ENCODE measurements at places on chromosomes 13 and 19.

DNA sequence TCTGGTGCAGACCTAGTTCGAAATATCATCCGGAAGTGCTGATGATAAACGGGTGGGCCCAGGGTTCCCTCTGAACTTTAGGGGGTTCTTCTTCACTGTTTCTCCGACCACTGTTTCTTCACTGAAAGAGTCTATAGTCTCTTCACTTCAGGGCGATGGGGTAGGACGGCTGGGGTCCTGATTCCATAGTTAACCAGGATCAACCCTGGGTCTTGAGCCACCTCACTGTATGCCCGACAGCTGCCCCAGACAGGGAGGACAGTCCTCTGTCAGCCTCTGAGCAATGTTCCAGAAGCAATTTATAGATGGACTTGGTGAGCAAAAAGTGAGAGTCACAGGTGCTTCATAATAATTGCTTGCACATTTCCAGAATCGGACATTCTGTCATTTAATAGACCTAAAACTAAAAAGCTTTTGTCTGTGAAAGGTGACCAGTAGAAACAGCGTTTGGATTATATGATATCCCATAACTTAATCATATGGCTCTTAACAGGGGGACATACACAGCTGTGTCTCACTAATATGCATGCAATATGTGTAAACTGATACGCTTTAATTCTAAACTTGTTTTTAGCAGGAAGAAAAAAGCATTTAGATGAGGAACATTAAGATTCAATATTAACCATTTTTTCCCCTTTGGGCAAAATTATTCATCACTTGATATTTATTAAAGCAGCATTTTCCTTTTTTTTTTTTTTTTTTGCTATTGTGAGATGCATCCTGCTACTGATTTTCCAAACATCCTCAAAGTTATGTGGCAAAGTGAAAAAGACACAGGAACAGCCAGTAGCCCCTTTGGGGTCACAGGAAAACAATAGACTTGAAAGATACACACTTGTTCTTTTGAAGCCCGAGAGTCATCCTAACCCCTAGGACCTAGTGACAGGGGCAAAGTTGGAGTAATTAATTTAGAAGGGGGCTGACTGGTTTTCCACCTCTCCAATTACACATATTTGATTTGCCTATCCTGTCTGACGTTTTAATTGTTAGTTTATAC is 277.0 kb downstream of the ZNF536 start:
- no peak for DNase-seq

- DNase-seq, result no peak
These were observed 9.0 kb upstream of the HSH2D start for GRCh38 chr19:16134510-16134909.

GRCh38 chr13:109995578-109995977 is 209.2 kb upstream of the IRS2 start:
- no peak for DNase-seq

GRCh38 chr19:34988119-34988518 is 12.0 kb upstream of the GRAMD1A start:
- no peak for DNase-seq

- no peak for DNase-seq
These were observed 52.0 kb downstream of the TDRD3 start for GRCh38 chr13:60448907-60449510.

DNA sequence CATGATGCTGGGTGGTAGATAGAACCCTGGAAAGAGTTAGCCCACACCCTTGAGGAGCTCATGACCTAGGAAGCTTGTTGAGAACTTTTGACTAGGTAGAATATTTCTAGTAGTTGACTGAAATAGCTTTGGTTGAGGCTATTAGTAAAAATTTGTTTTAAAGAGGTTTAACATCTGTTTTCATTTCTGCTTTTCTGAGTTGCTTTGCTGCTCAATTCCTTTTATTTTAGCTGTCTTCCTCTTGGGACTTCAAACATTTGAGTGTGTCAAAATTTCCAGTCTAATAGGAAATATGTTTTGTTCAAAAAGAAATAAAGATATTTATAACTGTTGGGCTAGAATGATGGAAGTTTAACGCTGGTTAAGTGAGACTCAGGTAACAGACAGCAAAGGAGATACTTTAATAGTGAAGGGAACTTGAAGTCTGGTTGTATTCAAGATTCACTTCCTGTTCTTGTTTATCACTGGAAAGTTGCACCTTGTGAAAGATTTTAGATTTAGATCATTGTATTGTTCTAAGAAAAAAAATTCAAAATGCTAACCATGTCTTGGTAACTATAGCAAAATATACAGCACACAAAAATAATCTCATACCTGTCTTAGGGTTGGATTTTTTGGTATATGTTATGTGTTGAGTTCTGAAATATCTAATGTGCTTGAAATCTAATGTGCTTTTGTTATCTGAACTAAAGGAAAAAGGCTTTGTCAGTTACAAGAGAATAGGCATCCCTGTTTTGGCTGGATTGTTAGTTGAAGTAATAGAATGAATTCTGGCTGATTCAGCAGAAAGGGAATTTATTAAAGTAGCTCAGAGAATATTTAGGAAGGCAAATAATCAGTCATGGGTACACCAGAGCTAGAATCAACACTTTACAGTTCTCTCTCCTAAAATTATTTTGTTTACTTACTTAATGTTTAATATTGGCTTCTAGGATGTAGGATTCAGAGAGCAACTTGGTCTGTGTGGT is 24.4 kb upstream of the GPR18 start:
- no peak for DNase-seq

DNA sequence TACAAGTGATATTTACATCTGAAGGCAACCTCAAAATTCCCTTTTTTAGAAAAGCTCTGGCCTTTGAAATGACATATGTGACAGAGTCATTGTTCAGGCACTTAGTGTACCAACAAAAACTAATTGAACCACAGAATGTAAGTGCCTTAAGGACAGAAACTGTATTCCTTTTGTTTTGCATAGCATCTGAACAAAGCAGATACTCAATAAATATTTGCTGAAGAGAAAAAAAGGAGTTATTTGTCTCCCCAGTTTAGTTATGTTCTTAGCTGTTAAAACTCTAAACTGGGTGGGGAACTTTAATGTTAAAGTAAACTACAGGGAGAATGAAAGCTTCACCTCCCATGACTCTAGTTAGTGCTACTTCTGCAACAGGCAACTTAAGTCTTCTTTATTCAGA is 56.8 kb upstream of the KLF5 start:
- DNase-seq, result no peak

GRCh38 chr13:91115776-91116175 is 231.7 kb upstream of the MIR17HG start:
- DNase-seq, result no peak

DNA sequence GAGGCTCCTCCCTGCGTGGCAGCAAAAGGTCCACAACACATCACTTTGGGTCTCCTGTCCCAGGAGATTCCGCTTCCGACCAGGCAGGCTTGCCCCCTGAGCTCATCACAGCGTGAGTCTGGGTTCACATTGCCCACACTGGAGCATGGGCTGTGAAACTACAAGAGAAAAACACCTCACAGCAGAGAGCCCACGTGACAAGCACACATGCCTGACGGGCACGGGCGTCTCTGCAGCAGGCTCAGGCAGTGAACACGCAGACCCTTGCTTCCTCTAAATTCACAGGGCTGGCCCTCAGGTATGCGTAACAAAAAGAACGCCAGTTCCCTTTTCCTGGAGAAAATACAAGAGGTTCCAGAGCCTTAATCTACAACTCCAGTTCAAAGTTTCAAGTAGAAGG is 41.9 kb downstream of the RASA3 start:
- DNase-seq, result no peak

GRCh38 chr19:45244133-45244794 is 943 bp downstream of the EXOC3L2 start:
- DNase-seq, result no peak

DNA sequence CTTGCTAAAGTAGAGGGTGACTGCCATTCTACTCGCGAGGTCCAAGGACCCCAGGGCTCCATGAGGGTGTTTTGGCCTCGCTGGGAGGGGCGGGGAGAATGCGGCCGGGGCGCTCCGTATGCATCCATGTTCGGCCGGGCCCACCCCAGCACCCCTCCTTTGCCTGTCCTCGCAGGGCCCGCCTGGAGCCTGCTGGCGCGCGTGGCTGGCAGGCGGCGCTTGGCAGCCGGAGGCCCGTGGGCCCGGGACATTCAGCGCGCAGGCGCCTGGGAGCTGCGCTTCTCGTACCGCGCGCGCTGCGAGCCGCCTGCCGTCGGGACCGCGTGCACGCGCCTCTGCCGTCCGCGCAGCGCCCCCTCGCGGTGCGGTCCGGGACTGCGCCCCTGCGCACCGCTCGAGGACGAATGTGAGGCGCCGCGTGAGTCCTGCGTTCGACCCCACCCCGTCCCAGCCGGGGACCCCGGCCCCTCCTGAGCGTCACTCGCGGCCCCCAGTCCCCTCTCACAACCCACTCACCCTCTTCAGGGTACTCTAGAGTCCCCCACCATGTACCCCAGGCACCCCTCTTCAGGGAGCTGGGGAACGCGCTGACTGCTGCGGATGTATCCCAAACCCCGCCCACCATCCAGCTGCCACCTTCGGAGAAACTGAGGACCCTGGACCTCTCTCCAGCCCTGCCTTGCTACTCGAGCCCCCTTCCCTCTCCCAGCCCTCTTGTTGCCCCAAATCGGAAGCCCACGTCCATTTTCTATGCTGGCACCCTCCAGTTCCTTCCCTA is 4.1 kb downstream of the DLL3 start:
- DNase-seq, result no peak

- no peak for DNase-seq
These were observed 567.4 kb downstream of the FGF9 start for GRCh38 chr13:22238269-22238668.

GRCh38 chr19:45809643-45810159 is 5.4 kb downstream of the RSPH6A start:
- DNase-seq, result no peak
